ENCODE measurements at places on chromosomes 1 and 21.

DNA sequence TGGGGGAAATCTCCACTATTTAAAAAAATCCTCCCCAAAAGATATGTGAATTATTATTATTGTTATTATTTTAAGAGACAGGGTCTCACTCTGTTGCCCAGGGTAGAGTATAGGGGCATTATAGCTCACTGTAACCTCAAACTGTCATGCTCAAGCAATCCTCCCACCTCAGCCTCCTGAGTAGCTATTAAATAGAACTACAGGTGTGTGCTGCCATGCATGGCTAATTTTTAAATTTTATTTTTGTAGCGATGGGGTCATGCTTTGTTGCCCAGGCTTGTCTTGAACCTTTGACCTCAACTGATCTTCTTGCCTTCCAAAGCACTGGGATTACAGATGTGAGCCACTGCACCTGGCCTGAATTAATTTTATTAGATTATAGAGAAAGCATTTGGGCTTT is 116.8 kb downstream of the RABGAP1L start:
- no peak for DNase-seq

- no peak for DNase-seq
Measured at GRCh38 chr1:29488086-29488793, 251.9 kb downstream of the PTPRU start.

DNA sequence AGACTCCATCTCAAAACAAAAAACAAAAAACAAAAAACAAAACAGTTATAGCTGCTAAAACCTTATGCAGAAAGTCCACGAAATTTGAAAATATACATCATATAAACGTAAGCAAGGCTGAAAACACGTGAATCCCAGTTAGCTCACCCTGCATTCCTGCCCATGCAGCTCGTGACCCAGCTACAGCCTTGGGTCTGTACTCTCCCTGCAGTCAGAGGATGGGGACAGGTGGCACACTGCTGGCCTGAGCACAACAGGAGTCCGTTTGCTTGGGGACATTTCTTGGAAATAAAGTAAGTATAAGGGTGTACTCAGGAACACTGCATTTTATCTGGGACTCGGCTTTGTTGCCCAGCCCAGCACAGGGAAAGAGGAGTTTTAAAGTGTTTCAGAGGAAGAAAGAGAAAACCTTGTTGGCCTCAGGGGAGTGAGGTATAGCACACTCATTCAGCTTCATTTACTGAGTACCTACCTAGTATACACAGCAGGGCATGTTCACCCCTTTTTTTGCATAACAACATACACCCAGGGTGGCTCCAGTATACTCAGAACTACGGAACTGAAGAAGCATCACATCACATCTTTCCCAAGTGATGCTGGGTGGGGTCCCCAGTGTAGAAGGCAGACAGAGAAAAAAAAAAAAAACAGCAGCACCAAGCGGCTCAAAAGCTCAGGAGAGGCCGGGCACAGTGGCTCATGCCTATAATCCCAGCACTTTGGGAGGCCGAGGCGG is 44.1 kb downstream of the CAPZB start:
- DNase-seq, result no peak

- peak; percentile 80 for DNase-seq
Measured at GRCh38 chr21:34336756-34337391, 26.9 kb upstream of the KCNE2 start.

DNA sequence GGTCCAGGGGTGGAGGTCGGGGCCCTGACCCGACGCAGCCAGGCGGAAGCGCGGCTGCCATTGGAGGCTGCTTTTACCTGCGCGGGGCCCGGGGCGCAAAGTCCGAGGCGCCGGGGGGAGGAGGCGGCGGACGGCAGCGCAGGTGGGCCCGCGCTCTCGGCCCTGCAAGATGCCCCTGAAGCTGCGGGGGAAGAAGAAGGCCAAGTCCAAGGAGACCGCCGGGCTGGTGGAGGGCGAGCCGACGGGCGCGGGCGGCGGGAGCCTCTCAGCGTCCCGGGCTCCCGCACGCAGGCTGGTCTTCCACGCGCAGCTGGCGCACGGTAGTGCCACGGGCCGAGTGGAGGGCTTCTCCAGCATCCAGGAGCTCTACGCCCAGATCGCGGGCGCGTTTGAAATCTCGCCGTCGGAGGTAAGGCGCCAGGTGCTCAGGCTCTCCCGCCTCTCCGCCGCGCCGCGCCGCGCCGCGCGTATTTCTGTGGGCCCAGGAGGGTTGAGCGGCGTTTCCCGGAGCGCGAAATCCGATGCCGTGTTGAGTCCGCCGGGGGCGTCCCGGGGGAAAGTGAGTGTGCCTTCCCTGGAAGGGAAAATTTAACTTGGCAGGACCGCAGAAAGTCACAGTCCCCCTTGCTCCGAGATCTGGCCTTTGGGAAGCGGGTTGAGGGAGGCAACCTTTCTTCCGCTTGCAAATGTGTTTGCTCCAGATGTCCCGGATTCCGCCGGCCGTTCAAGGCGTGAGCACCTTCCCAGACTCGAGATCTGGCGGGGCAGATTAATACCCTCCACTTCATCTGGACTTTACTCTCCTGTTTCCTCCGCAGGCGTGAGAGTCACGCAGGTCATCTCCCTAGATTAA is at the start of gene GIPC2:
Gene GIPC2 (plus strand): TSS at position 41 of the 853 bp plus-strand sequence. CDS start 129 bp downstream, at position 170.
- DNase-seq, result no peak

DNA sequence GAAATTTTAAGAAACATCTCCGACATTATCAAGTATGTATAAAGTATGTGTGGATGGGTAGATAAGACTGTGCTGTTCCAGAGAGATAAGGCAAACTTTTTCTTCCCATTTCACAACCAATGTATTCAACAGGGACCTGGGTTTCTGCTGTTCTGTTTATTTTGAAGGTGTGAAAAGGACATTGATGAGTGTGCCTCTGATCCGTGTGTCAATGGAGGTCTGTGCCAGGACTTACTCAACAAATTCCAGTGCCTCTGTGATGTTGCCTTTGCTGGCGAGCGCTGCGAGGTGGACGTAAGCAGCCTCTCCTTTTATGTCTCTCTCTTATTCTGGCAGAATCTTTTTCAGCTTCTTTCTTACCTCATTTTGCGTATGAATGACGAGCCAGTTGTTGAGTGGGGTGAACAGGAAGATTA is 174.0 kb downstream of the CRB1 start:
- no peak for DNase-seq

GRCh38 chr1:32695098-32695904 is 7.3 kb downstream of the SYNC start:
- peak; percentile 66 for DNase-seq

DNA sequence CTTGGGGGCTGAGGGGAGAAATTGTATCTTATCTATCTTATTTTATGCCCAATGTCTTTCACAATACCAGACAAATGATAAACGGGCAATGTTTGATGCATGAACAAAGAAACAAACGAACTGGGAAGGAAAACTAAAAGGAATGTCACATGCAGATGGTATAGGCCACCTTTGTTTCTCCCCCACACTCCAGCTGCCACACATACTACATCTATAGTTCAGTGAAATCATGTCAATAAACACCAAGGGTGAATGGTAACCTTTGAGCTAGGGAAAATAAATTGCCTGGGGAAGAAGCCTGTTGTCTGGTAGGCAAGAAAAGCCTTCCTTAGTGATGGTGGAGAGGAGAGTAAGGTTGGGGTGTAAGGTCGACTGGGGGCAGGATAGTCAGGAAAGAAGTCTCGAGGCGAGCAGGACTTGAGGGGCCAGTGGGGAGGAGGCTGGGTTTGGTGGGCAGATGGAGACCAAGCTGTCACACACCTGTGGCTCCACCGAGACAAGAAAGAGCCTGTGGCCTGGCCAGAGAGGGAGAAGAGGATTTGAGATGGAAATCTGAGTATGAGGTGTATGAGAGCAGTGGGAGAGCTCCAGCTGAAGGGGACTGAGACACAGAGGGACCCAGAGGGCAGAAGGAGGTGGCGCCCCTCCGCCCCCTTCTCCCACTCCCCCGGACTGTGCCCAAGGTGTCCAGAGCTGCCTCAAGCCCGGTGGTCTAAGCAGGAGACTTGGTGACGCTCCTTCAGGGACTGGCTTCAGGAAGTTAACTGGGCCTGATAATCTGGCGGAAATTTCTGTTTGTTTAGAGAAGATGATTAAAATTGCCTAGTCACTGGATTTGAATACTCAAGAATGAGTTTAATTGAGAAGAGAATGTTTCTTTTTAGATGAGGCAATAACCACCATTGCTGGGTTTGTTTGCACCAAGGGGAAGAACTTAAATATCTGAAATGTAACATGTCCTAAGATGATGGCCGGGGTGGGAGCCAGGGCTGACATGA is 37.3 kb downstream of the ATF3 start:
- DNase-seq, result no peak

- DNase-seq, result peak; percentile 20
Measured at GRCh38 chr1:9239622-9240401, 5.2 kb downstream of the H6PD start.

GRCh38 chr1:46575300-46575699 is 23.9 kb upstream of the KNCN start:
- no peak for DNase-seq

- no peak for DNase-seq
Measured at GRCh38 chr1:235375919-235376605, 8.8 kb downstream of the TBCE start.

DNA sequence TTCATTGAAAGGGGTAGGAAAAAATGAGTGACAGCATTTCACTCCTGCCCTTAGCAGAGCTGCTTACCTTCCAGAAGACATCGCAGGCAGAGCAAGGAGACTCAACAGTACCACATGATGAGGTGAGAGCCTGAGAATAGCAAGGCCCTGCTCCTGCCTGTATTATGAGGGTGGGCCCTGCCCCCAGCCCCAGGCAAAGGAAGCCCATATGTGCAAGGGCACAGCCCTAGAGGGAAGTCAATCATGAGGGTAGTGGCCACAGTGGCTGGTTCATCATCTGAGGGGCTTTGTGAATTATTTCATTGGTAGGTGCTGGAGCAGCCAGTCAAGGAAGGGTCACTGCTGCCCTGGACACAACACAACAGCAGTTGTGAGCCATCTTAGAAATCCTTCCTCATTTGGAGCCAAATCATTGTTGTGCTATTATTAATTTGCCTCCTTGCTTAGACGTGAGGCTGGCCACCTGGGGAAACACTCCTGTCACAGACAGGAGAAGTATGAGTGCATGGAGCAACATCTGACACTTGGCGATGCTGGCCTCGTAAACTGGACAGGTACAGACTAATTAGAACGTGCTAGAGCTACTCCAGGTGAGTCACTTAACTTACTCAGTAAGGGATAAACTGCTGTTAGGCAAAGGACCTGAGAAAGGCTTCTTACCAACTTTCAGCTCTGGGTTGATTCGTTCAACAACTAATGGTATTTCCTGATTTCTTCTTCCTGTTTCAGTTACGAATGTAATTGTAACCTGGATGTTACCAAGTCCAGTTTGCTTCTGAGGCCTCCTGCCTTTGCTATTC is 22.7 kb upstream of the ACBD6 start:
- DNase-seq, result no peak

DNA sequence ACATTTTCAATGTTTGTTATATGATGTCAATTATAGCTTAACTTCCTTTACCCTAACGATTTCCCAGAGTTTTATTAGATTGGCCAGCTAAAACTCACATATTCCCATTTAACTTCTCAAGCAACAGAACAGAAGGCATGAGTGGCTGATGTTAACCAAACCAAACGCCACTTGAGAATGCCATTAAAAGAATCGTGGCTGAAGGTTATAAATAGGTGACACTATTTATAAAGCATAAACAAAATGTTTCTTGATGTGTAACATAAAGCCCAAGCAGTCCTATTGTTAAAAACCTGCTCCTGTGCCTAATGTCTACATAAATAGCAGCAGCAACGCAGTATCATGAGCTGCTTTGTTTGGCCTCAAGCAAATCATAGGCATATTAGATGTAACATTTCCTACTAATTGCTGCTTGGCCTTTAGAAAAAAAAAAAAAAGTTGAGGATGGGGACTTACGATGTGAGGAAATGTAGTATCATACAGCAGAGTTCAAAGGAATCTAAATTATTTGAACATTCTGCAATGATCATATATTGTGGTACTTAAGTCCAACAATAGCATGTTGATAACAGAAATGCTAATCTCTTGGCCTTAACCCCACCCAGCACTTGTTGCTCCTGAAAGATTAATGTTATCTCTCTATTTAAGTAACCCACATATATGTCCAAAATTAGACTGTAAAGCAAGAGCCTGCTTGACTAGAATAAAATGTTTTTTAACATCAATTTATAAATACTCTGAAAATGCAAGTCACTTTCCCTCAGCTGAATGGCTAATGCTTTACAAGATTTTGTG is 106.0 kb downstream of the ESRRG start:
- no peak for DNase-seq

GRCh38 chr1:229645324-229645993 is 19.4 kb downstream of the URB2 start:
- DNase-seq, result no peak

DNA sequence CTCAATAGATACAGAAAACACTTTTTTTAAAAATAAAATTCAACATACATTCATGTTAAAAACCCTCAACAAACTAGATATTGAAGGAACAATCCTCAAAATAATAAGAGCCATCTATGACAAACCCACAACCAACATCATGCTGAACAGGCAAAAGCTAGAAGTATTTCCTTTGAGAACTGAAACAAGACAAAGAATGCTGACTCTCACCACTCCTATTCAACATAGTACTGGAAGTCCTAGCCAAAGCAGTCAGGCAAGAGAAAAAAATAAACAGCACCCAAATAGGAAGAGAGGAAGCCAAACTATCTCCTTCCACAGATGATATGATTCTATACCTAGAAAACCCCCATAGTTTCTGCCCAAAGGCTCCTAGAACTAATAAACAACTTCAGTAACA is 46.2 kb upstream of the IVNS1ABP start:
- no peak for DNase-seq

GRCh38 chr1:19706136-19706535 is 41.5 kb downstream of the HTR6 start:
- no peak for DNase-seq

DNA sequence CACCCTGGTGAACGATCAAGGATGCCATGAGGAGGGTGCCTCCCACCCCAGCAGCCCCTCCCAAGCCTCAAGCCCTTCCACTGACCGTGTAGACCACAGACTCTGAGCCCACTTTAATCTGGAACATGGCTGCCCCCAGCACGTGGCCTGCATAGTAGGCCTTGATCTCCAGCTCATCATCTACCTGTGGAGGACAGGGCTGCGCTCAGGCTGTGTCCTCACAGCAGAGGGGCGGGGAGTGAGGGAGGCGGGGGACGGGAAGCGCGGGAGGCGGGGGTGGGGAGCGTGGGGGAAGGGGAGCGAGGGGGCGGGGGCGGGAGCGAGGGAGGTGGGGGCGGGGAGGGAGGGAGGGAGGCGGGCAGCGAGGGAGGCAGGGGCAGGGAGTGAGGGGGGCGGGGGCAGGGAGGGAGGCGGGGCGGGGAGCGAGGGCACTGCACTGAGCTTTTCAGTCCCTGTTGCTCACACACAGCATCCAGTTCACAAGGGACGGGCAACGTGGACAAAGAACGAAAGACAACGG is 7.1 kb downstream of the PUSL1 start:
- no peak for DNase-seq

DNA sequence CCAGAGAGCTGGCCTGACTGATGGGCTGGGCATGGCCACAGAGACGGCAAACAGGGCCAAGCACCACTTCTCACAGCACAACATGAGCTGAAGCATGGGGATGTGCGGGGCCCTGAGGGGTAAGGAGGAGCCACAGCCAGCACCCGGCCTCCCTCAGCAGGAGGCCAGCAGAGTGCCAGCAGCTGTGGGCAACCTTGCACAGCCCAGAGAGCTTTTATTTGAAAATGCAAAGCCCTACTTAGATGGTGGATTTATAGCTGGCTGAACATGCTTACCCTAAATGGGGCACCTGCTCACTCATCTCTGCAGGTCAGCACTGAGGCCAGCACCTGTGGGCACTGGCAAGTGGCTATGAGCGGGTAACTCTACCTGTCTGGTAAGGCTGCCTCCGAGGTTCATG is 44.1 kb downstream of the SLC66A1 start:
- DNase-seq, result no peak
